ENCODE measurements at places on chromosomes 13 and 19. TPM values are rescaled to one million over a fixed set of nuclear protein-coding genes. Genes with fewer than 3 reads are reported as not detected.

The LGALS7 gene
- total RNA-seq = not detected

The ZNF493 gene
- 19.4 TPM for total RNA-seq

- no peak for DNase-seq
Observed at GRCh38 chr19:13053761-13054625, 48.7 kb downstream of the LYL1 start.

DNA sequence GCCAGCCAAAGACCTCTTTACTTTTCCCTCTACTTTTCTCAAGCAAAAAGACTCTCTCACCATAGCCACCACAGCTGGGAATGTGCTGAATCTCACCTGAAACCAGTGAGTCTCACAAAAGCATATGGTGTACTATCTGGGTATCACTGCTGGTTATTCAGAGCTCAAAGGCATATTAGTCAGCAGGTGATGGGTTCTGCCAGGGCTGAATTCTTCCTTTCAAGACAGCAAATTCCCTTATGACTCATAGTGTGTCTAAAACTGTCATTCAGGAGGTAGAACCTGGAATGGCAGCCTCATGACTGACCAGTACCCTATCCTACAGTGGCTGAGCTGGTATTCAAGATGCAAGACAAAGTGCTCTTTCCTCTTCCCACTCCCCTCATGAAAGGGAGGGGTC, 2859.1 kb downstream of the PCDH9 start:
- DNase-seq = no peak

GRCh38 chr13:75764251-75764925, 128.3 kb downstream of the LMO7 start:
- no peak for DNase-seq

DNA sequence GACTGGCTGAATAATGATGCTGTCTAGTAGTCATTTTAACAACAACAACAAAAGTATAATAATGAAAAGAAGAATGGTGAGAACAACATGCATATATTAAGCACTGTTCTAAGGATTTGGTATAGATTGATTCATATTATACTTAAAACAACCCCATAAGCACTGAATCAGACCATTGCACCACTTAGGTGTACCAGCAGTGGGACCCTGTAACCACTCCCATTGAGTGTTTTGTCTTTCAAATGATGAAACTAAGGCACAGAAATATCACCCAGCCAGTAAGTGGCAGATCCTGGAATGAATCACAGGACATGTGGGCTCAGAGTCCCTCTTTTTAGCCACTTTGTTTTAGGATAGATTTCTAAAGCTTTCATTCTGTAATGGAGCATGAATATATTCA, 14.9 kb upstream of the TNFSF11 start:
- DNase-seq = no peak

DNA sequence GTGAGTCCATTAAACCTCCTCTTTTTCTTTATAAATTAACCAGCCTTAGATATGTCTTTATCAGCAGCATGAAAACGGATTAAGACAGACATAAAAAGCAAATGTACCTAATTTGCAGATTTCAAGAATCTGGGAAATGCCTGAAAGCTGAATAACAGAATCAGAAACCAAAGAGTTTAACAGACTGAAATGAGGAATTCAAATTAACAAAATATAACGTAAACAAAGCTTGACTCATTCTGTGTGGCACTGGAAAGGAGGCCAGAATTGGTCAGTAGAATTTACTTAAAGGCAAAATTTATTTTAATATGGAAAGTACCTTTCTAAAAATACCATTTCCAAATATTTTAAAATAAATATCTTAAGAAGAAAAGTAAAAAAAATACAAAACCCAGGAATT, 540.6 kb upstream of the HTR2A start:
- DNase-seq = no peak

The ONECUT3 gene
- total RNA-seq = not detected

DNA sequence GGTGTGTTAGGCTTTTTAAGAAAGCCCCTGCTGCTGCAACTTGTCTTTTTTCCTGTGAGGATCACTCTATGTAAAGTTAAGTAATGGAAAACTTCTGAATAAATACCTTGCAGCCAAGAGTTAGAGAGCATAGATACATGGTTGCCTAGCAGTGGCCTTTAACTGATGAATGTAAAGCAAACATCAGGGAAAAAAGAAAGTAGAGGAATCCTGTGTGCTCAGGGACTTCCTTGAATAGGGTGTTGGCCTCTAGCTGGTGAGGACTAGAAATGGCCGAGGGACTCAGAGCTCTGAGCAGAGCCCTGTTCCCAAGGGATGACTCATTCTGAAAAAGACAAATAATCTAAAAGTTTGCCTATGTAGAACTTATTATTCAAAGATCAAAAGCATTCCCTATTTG, 135.7 kb downstream of the MIPEP start:
- no peak for DNase-seq

DNA sequence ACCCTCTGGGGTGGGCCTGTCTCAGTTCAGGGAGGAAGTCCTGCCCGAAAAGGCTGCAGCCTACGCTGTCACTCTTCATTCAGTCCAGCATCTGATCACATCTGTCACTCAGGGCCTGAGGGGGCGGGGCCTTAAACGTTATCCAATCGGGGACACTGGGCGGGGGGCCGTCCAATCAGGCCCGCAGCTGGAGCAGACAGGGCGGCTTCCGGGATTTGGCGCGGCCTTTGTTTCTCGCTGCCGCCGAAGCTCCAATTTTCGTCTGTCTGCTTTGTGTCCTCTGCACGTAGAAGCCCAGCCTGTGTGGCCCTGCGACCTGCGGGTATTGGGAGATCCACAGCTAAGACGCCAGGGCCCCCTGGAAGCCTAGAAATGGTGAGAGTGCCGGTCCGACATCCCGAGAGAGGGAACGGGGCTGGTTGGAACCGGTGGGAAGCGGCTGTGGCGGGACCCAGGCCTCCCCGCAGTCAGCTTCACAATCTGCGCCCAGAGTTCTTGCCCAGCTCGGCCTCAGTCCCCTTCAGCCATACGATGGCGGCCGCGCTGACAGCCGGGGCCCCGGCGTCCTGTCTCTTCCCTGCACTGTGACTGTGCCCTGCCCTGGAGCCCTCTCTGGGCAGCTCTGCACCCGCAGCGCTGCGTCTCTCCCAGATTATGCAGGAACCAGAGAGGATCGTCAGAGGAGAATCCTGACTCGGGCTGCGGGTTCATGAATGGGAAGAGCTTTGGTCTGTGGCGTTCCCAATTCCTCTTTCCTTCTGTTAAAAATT, at the start of gene ZNF730:
Gene ZNF730 (plus strand): TSS at position 224 of the 770 bp plus-strand sequence. CDS start 149 bp downstream, at position 373.
- peak; percentile 62 for DNase-seq

The PKN1 gene
- 160 TPM for total RNA-seq

GRCh38 chr13:97515643-97516042, 81.7 kb downstream of the RAP2A start:
- DNase-seq = no peak

- DNase-seq = no peak
Observed at GRCh38 chr19:6055013-6055795, 55.1 kb downstream of the RFX2 start.

The CERS1 gene
- total RNA-seq = not detected

DNA sequence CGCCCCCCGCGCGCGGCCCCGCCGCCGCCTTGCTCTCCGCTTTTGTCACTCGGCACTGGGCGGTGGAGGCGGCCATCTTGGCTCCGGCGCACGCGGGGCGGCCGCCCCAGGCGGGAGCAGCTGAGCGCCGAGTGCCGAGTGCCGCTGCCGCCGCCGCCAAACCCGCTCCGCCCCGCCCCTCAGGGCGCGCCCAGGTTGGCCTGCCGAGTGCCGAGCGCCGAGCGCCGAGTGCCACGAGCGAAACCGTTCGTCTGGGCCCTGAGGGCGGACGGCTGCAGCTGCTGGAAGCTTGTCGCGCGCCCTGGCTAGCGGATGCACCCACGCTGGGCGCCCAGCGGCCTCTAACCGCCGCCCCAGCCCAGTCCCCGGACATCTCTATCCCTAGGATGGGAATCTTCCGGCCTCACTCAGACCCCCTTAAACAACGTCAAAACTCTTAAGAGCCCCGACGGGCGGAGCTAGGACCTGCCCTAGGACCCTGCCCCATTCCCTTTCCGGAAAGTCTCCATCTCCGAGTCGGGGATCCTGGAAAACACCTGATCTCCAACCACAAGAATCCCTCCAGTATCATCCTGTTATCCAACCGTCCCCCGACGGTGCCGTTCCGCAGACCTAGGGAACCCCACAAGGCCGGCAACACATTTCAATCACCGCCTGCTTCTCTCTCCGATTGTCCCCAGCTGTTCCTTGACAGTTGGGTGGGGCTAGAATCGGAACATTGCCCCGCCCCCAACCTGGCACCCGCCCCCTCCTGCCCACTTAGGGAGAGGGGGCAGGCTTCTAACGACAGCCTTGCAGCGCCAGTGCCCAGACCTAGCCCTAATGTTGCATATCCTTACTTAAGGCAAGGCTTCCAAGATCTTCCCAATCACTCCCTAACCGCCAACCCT, 14.1 kb upstream of the AKAP8L start:
- DNase-seq = peak; percentile 97

DNA sequence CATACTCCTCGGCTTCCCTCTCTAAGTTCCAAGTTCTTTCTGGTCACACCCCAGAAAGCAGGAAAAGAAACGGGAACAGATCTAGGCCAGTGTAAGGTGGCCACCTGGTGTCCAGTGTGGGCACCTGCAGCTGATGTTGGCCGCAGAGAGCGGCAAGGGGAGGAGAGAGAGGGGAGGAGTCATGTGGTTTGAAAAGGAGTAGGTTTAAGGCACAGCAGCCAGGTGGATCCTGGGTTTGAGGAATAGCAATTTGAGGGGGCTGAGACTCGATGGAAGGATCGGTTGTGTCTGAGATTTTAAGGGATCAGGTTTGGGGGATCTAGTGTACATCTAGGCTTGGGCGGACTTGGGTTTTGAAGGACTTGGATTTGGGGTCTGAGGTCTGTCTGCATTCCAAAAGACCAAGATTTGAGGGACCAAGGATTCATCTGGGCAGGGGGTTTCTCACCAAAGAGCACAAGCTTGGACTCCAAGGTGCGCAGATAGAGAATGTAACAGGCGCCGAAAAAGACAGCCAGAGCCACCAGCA, 1.2 kb downstream of the RABAC1 start:
- no peak for DNase-seq

The ZNF358 gene
- 10.2 TPM for total RNA-seq

- DNase-seq = no peak
Observed at GRCh38 chr19:54606891-54607784, 13.7 kb downstream of the LILRA1 start.

GRCh38 chr19:29145756-29146155, 67.2 kb downstream of the UQCRFS1 start:
- DNase-seq = no peak

GRCh38 chr13:76976490-76976889, 15.4 kb upstream of the CLN5 start:
- DNase-seq = no peak

DNA sequence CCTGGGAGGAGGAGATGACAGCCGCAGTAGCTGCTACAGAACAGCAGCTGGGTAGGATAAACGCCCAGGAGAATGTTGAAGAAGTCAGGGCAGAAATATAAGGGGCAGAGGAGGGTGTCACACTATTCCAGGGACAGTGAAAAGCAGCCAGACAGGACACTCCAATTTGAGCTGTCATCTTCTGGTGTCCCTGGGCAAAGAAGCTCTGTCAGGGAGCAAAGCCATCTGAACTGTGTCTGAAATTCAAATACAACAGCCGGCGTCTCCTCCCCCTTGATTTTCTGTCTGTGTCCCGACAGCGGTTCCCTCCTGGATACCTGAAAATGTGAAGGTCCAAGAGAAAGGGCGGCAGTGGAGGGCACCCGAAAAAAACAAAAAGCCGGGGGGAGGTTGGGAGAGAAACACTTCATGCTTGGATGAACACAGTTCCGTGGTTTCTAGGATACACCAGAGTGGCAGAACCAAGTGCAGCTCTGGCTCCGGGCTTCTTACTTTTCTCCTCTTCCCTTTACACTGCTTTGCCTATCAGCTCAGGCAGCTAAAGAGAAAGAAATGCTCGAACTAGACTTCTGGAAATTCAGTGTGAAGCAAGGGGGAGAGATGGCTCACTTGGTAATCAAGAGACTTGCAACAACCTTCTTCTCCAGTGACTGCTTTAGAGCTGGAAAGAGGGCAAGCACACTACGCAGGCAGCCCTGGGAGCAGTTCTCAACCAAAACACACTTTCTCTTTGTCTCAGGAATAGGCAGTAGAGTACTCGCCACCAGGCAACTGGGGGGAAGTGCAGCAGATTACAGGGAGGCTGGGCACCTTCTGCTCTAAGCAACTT, 465.6 kb downstream of the ITGBL1 start:
- no peak for DNase-seq

- DNase-seq = no peak
Observed at GRCh38 chr19:51689751-51690453, 3.2 kb upstream of the SPACA6 start.

The CYP4F12 gene
- total RNA-seq = not detected

GRCh38 chr13:98890186-98890585, 87.7 kb downstream of the DOCK9 start:
- DNase-seq = no peak
